ENCODE measurements at places on chromosomes 12 and 14.

GRCh38 chr12:75048767-75049166, 160.9 kb downstream of the KCNC2 start:
- no peak for DNase-seq

DNA sequence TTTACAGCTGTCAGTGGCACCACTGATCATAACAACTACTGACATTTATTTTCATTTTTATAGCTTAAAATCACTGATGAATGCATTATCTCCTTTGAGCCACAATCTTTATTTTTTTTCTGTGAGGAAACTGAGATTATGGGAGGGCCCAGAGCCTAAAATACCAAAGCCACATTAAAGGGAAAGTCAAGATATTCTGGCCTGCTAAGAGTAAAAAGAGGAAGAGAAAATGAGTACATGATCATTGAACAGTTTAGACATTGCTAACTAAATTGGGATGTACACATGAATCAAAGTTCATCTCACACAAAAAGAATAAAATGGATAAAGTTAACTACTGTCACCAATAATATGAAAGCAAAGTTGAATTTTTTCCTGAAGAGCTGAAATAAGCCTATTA, 170.5 kb upstream of the GARIN2 start:
- peak; percentile 32 for DNase-seq

- DNase-seq = no peak
Observed at GRCh38 chr12:89935850-89936249, 227.2 kb upstream of the ATP2B1 start.

GRCh38 chr14:61940666-61941420, 178.6 kb downstream of the SNAPC1 start:
- peak; percentile 61 for DNase-seq

GRCh38 chr14:26328791-26329190, 269.0 kb downstream of the NOVA1 start:
- no peak for DNase-seq

DNA sequence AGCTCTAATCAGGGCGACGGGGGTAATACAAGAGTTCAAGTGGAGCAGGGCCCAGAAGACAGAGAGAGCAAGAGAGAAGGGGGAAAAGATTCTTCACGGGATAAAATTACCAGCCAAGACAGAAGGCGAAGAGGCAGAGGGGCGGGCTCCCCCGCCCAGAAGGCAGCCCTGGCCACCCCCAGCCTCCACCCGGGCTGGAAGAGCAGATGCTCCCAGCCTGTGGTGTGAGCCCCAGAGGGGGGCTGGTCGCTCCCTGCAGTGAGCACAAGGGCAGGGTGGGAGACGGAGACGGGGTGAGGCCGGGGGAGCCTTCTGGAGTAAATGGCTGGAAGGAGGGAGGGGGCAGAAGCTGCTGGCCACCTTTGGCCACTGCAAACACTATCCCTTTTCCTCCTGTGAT, 1035.6 kb downstream of the VRK1 start:
- DNase-seq = no peak

DNA sequence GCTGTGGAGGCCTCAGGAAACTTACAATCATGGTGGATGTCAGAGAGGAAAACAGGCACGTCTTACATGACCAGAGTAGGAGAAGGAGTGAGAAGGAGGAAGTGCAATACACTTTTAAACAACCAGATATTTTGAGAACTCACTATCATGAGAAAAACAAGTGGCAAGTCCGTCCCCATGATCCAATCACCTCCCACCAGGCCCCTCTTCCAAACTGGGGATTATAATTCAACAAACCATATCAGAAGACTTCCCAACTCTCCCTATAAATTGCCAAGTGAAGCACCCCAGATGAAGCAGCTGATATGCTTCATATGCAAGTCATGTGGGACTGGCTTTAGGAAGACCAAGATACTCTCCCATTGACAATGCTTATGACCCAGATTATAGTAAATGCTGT, 11.6 kb upstream of the ACSM4 start:
- DNase-seq = no peak
